ENCODE measurements at places on chromosomes 11 and 22. TPM values are rescaled to one million over a fixed set of nuclear protein-coding genes. Genes with fewer than 3 reads are reported as not detected.

Gene SLC29A2
- total RNA-seq: 1.9 TPM

Gene NLRP14
- total RNA-seq: 0.13 TPM

Gene PKP3
- 328 TPM for total RNA-seq

Gene PDHX
- total RNA-seq: 26.6 TPM

GRCh38 chr11:469684-470560 is 19.8 kb downstream of the PTDSS2 start:
- peak; percentile 46 for DNase-seq

GRCh38 chr11:64382586-64382985 is 23.6 kb downstream of the RPS6KA4 start:
- no peak for DNase-seq

- no peak for DNase-seq
These were observed 164.2 kb upstream of the TBCEL start for GRCh38 chr11:120859552-120860295.

GRCh38 chr11:62958547-62959421 is 26.0 kb downstream of the SLC22A6 start:
- peak; percentile 4 for DNase-seq

DNA sequence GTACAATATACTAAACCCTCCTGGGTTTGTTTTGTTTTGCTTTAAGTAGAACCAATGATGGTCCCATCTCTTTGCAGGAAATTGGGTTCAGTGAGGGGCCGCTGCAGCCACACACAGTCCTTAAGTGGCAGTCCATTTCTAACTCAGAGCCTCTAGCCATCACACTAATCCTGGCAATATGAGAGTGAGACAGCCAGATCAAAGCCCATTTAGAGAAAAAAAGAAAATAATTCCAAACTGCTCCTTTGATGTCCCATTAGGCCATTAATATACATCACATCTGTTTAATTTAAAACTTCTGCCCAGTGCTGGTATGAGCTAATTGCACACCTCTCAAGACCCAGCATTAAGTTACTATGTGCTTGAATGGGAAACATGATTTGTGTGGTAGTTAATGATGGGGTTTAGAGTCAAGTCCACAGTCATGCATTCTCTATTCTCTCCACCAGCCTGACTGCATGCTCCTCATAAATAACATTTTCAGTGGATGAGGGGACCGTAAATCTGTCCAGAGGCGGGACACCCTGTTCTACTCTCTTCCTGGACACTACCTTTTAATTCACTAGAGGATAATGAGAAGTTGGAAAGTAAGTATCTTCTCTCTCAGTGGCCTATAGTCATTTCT is 53.8 kb upstream of the BIRC3 start:
- no peak for DNase-seq

DNA sequence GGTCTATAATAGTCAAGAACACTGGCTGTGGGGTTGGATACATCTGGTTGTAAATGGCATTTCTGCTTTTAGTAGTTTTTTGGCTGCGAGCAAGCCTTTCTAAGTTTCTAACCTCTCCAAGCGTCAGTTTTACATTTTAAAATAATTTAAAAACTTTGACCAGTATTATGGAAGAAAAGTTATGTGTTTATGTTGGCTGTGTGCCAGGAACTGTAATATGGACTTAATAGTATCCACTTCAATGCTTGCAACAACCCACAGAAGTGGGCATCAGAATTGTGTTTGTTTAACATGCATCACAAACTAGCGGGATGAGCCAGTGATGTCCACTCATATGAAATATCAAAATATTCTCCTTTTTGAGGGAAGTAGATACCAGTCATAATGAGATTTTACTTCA is 844.2 kb downstream of the JRKL start:
- no peak for DNase-seq

GRCh38 chr11:126839496-126839895 is 161.1 kb downstream of the KIRREL3 start:
- DNase-seq: no peak
